ENCODE measurements at places on chromosomes 16 and 17.

DNA sequence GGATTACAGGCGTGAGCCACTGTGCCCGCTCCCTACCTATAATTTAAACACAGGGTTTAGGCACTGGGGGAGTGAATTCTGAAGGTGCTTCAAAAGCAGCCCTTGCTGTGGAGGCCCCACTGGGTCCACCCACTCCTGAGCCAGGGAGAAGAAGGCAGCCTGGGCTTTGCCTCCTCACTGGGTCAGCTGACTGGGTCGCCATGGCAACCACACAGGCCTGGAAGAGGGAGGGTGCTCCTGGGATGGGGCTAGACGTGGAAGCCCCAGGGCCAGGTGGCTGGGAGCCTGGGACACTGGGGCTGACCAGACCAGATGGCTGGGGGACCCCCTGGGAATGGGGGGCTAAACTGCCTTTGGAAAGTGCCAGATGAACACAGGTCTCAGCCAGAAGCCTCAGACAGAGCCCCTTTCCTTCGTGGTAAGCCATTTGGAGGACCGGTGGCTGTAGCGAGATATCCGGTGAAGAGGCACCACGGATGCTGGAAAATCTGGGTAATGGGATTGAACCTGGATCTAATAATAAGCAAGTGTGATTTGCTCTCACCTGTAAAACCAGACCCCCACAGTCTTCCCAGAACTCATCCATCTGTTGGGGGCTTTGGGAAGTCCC, 32.9 kb downstream of the TRARG1 start:
- DNase-seq = no peak

- no peak for DNase-seq
Observed at GRCh38 chr17:60311936-60312335, 80.0 kb downstream of the USP32 start.

GRCh38 chr17:66889480-66890230, 54.7 kb downstream of the CACNG5 start:
- DNase-seq = no peak

DNA sequence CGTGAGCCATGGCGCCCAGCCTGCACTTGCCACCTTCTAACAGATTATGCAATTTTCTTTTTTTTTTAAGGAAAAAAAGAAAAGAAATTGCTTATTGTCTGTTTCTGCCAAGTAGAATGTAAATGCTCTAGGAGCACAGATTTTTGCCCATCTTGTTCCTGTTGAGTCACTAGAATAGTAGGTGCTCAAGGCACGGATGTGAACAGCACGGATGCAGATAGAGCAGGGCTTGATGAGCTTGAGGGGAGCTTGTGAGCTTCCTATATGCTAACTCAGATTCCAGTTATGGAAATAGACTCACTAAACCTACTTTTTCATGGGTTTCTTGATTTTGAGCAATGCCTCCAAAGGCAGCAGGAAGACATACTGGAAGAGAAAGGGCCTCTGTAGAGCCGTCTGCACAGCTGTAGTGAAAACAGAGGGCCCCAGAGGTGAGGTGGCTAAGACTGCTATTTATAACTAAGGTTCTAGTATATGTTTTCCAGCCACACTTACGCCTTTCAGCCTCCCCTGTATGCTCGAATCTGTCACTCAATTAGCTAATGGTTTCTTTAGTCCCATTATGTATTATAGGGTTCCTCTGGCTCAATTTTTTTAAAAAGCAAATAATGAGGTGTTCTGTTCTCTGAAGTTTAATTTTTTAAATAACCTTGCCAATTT, 72.8 kb downstream of the WWP2 start:
- no peak for DNase-seq

GRCh38 chr17:38564869-38565268, 40.9 kb downstream of the SRCIN1 start:
- no peak for DNase-seq

DNA sequence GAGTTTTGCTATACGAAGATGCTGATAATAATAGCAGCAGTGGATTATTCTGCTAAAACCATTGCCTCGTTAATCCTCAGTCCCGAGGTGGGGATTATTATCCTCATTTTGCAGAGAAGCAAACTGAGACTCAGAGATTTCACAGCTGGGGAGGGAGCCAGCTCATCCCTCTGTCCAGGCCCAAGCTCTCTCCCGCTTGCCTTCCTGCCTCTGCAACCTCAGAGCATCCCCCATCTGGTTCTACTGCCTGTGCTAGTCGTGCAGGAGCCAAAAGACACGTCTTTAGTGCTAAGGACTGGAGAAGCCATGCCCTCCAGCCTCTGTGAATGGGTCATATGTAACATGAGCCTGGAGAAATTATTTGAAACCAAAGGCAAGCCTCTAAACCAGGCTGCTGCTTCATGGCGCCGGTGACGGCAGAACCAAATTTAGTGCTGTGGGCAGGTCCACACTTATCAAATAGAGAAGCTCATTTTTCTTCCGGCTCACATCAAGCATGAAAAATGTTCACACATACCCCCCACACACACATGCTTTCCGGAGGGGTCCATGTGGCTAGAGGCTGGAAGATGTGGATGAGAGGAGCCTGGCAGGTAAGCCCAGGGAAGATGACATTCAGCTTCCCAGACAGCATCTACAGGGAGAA, 13.5 kb downstream of the MAPT start:
- DNase-seq = no peak

GRCh38 chr17:1060991-1061390, 64.1 kb downstream of the TIMM22 start:
- peak; percentile 80 for DNase-seq

GRCh38 chr17:50347117-50347893, 1.4 kb downstream of the XYLT2 start:
- no peak for DNase-seq
